ENCODE measurements at places on chromosomes 3 and 15.

DNA sequence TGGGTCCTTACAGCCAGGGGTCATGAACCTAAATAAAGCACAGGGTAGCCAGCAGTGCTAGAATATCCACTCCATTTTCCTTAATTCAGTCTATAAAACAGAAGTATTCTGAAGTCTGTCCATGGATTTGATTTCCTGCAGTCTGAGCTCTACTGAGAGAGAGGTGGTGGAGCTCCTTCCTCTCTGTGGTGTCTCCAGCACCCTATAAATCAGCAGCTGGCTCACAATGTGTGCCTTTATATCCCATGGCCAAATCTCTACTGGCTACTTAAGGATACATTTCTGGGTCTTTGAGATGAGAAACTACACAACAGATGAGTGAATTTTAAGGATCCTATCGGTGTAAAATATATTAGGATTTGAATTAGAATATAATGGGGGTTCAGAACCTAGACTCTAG, 339.9 kb upstream of the RBMS3 start:
- no peaks in the 10 kb centered on the region for H3K4me1 ChIP-seq
- H3K27me3 ChIP-seq: no peaks in the 10 kb centered on the region
- no peak overlapping the region for H3K27ac ChIP-seq
- no peak overlapping the region for H3K4me3 ChIP-seq
- H3K36me3 ChIP-seq: no peaks in the 10 kb centered on the region
- DNase-seq: no peak

- H3K4me3 ChIP-seq: no peak overlapping the region
- DNase-seq: no peak
- no peaks in the 10 kb centered on the region for H3K4me1 ChIP-seq
- no peaks in the 10 kb centered on the region for H3K27me3 ChIP-seq
- no peaks in the 10 kb centered on the region for H3K36me3 ChIP-seq
- no peak overlapping the region for H3K27ac ChIP-seq
Observed at GRCh38 chr3:104245261-104245660, 1121.4 kb upstream of the ALCAM start.

DNA sequence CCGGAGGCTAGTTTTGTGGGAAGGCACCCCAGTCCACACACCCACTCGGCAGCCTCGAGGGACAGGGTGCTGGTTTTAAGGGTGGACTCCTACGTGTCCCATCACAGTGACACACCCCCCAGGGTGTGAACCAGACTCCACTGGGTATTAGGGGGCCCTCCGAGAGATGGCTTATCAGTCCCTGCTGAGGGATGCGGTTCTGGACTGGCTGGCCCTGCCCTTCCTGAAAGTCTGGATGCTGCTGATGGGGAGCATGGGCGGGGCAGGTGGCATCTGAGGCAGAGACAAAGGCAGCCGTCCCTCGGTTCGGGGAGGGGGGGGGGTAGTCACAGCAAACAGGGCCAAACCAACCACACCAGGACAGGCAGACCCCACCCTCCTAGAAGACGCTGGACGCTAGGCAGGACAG, 939 bp upstream of the ULK3 start:
- H3K27me3 ChIP-seq: no peaks in the 10 kb centered on the region
- H3K36me3 ChIP-seq: peaks cover 57% of the 10 kb centered on the region

GRCh38 chr3:43236008-43236407, 50.3 kb upstream of the SNRK start:
- H3K4me3 ChIP-seq: no peak overlapping the region
- H3K27me3 ChIP-seq: peaks cover 2% of the 10 kb centered on the region
- H3K36me3 ChIP-seq: no peaks in the 10 kb centered on the region
- H3K4me1 ChIP-seq: no peaks in the 10 kb centered on the region
- DNase-seq: no peak

GRCh38 chr15:99753066-99753465, 19.8 kb upstream of the LYSMD4 start:
- no peaks in the 10 kb centered on the region for H3K27me3 ChIP-seq
- no peak overlapping the region for H3K27ac ChIP-seq
- no peaks in the 10 kb centered on the region for H3K4me1 ChIP-seq

- H3K4me1 ChIP-seq: no peaks in the 10 kb centered on the region
- H3K27ac ChIP-seq: no peak overlapping the region
- no peaks in the 10 kb centered on the region for H3K36me3 ChIP-seq
- no peak overlapping the region for H3K4me3 ChIP-seq
- H3K27me3 ChIP-seq: no peaks in the 10 kb centered on the region
- DNase-seq: no peak
Observed at GRCh38 chr15:96627031-96627568, 296.6 kb downstream of the NR2F2 start.
